ENCODE measurements at places on chromosomes 7 and 10.

DNA sequence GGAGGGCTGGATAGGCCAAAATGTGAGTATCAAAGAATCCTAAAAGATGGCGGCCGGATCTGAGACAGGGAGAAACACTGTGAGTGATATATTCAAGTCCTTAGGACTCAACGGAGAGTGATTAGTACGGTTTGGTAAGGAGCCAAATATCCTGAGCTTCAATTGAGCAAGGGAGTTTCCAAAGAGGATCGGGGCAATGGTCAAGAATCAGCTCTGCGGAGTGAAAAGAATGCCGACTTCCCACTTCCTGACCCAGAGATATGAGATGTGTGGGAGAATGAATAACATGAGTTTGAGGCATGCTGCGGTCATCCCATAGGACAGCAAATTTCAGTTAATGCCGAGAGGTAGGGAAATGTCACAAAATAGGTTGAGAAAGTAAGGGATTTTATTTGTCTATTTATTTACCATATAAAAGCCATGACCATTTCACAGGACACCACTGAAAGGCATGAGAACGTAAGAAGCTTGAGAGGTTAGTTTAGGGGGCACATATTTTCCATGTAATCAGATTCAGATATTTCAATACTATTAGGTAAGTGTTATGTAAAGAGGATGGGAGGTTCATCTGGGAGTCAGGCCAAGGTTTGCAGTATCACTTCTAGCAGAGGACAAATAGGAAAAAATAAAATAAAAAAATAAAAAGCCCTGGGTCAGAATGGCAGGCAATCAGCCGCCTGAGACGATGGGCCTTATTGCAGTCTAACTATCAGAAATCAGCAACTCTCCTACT lies 165.6 kb downstream of the HGF start:
- DNase-seq: no peak

GRCh38 chr10:11184093-11184492 lies 166.4 kb downstream of the CELF2 start:
- no peak for DNase-seq

DNA sequence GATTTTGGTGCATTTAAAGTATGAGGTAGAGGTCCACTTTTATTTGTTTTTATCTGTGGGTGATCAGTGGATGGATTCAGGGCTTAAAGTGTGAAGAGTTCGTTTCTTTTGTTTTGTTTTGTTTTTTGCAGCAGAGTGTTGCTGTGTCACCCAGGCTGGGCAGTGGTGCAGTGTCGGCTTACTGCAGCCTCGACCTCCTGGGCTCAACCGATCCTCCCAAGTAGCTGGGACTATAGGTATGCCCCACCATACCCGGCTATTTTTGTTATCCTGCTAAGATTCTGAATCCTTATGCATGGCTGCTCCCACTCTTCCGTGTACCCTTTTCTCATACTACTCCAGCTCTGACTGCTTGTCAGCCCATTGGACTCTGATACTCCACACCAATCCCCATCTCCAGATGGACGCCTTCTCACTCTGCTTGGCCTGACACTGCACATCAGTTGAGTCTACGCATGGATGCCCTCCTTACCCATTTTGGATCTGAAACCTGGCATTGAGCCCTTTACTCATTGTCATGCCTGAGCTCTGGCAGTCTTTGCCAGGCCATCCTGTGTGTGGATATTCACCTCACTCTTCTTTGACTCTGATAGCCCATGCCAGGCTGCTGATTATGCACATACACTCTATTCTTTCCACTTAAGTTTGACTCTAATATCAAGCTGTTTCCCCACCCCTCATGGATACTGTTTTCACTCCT lies 119.5 kb downstream of the CCSER2 start:
- no peak for DNase-seq

DNA sequence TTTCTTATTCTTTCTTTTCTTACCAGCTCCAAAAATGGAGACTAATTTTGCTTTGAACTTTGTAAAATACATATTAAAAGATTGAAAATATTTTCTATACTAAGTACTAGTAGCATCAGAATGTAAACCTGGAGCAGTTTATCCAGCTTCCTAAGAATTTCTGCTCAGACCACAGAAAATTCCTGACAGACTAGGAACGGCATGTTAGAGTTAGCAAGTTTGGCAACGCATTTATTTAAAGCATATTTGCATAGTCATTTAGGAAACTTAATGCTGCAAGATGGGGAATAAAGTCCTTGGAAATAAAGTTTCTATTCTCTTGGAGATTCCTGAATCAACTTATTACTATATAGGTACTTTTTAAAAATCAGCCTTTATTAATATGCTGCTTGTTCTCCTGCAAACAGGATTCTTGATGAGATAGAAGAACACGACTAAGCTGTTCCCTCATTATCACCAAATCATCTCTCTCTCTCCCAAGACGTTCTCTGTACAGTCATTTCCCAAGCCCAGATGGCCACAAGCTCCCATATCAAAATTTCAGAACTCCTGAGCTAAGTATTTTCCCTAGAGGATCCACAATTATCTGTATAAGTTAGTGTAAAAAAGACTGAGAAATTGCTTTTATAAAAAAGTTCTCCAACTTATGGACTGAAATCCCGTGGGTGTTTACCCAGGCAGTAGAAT lies 305.8 kb upstream of the NEBL start:
- no peak for DNase-seq

GRCh38 chr10:34547695-34548094 lies 267.4 kb downstream of the PARD3 start:
- DNase-seq: no peak

GRCh38 chr7:103114576-103115008 lies 34.3 kb downstream of the NAPEPLD start:
- DNase-seq: no peak

DNA sequence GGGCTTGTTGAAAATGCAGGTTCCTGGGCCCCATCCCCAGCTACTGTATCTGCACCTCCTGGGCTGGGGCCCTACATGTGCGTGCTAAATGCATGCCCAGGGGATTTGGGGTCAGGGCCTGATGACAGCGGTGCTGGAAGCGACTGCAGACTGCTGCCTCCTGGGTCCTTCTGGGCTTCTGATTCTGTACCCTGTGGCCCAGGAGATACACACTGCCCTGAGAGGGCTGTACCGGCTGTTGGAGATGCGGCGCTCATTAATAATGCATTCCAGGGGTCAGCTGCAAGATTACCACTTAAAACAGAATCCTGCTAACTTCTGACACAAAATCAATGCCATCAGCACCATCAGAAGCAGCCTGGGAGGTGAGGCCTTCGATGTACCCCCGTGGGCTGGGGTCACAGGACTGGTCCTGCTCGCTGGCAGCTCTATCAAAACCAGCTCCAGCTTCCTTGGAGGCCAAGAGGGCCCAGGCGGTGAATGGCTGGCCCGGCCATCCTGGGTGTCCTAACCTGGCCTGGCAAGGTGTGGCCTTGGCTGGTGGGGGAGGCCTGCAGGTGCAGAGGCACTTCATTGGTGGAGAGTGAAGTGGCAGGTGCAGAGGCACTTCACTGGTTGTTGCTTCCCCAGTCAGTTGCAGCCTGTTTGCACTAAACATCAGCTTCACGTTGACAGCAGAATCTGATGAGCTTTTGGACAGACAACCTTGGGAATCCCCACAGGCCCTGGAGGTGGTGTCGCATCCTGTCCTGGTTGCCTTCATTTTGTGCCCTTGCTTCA lies 79.2 kb downstream of the GLRX3 start:
- DNase-seq: no peak

- DNase-seq: no peak
Observed at GRCh38 chr10:31668326-31668725, 260.3 kb downstream of the ARHGAP12 start.

- DNase-seq: no peak
Observed at GRCh38 chr10:129043691-129044090, 423.4 kb upstream of the MGMT start.

Measured in stimulated activated CD4-positive, alpha-beta T cell treated with anti-CD3 and anti-CD28 coated beads, Interleukin-2, amount 100 ng/mL, for 24 hours (primary cell).